Mammary microvascular endothelial cell (primary cell): ENCODE measurements at places on chromosomes 11 and 22. TPM values are rescaled to one million over a fixed set of nuclear protein-coding genes. Genes with fewer than 3 reads are reported as not detected.

The FJX1 gene
- 68.6 and 79.0 TPM in 2 replicates for total RNA-seq

The PLAAT5 gene
- total RNA-seq = not detected in 2 replicates

The CCDC73 gene
- total RNA-seq = not detected in 2 replicates

The OR2AG1 gene
- not detected in 2 replicates for total RNA-seq

The PRMT3 gene
- total RNA-seq = 13.9 and 19.8 TPM in 2 replicates

The MIAT gene
- total RNA-seq = under 0.01 and 0.07 TPM in 2 replicates

The OR6A2 gene
- 0.07 TPM in 1 of 2 replicates, not detected in the other for total RNA-seq

The TCN2 gene
- 56.9 and 74.3 TPM in 2 replicates for total RNA-seq

The PRG3 gene
- total RNA-seq = not detected in 2 replicates

The TRIM51 gene
- total RNA-seq = not detected in 2 replicates

The GPHA2 gene
- not detected in 2 replicates for total RNA-seq

The CADM1 gene
- 0.69 and 4.2 TPM in 2 replicates for total RNA-seq

The OR8A1 gene
- total RNA-seq = not detected in 2 replicates

The RFPL3 gene
- not detected in 2 replicates for total RNA-seq
